ENCODE measurements at places on chromosomes 3 and 15.

DNA sequence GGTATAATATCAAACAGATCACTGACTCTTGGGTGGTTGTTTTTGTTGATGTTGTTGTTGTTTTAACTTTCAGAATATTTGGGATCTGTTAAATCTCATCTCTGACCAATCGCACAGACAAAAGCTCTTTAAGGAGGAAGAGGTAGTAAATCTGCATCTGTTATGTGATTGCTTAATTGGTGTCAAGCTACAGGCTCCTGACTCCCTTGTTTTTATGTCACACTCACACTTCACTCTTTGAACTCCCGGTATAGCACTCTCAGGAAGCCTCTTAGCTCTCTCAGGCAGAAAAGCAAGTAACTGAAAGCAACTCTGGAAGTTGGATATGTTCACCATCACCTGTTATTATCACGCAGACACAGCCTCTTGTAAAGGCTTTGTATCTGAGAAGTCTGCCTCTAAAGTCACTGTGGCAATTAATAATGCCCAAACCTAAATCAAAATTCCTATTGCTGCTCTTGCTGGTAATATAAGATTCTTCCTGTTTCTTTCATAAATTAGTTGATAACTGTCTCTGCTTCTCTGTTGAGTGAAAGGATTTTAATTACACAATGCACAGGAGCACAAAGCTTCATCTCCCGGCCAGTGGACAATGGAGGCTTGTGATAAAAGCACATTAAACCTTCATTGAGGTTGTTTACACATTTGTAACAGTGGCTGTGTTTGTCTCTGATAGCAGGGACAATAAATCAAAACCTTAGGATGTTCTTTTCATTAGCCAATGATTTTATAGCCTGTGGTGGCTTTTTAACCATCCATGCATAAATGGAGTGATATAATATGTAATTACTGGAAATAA lies 576.7 kb downstream of the MFSD1 start:
- no peak for DNase-seq

DNA sequence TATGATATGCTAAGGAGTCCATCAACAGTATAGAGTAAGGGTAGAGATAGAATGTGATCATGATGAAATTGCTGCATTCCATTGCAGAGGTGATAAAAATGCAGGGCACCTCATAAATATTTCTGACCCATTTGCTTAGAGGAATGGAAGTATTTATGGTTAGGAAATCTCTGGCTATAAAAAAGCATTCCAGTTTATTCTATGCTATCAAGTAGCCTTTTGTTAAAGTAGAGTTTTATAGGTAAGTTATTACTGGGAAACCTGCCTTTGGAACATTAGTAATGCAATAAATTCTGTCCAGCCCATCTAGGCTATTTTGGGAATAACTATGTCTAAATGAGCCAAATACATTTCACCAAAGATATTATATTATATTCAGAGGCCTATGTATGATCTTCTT lies 19.8 kb upstream of the STRIT1 start:
- no peak for DNase-seq

DNA sequence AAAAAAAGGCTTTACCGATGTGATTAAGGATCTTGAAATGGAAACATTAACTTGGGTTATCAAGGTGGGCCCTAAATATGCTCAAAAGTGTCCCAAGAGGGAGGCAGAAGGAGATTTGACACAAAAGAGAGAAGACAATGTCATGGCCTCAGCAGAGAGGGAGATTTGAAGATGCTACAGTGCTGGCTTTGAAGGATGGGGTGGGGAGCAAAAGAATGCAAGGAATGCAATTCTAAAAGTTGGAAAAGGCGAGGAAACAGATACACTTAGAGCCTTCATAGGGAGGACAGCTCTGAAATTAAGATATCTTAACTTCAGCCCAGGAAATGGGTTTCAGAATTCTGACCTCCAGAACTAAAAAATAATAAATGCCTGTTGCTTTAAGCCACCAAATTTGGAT lies 314.5 kb upstream of the CCDC54 start:
- no peak for DNase-seq

DNA sequence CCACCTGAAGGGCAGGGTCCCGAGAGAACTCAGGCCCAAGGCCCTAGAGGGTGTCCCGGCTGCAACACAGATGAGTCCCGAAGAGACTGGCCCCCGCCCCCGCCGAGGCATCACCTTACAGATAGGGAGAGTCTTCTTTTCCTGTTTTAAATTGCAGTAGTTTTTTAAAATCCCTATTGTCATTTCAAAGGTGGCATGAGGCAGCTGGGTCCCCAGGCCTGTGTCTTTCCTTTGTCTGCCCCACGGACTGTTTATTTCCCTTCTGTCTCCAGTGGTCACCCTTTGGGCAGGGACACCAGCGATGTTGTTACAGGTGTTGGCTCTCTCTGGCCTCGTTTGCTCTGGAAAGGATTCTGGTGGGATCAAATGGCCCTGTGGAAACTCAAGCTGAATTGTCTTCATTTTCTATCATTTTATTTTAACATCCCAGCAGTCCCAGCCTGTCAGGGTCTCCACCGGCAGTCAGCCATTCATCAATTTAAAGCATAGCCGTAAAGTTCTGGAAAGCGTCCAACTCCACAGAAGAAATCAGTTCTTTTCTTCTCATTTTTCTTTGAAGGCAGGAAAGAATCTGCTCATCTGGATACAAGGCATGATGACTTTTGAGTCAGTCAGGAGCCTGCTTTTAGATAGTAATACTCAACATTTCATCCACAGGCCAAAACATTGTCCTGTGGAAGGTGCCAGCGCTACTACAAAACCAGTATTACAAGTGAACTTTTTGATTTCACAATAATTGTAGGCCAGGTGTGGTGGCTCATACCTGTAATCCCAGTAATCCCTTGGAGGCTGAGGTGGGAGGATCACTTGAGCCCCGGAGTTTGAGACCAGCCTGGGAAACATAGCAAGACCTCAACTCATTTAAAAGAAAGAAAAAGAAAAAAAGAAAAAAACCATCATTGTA lies 96.2 kb downstream of the HES1 start:
- DNase-seq = no peak

- no peak for DNase-seq
Observed at GRCh38 chr3:110495201-110495927, 576.3 kb upstream of the NECTIN3 start.

DNA sequence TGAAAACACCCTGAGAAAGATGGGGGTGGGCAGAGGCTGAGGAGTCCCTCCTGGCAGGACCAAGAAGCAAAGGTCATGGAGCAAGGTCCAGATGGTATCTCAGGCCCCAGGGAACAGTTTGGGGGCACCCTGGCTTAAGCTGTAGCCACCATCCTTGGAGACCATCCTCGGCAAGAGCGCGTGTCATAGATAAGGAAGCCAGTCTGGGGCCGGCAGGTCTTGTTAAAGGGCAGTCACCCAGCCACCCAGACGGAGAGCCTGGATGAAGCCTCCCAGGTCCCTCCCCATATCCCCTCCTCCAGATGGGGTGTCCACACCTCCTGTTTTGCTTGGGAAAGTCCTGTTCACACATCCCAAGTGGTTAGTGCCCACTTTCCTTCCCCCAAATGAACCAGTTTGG lies 191.1 kb downstream of the KLF13 start:
- no peak for DNase-seq

GRCh38 chr3:5275529-5275928 lies 88.0 kb downstream of the EDEM1 start:
- no peak for DNase-seq

GRCh38 chr3:104909721-104910120 lies 457.0 kb upstream of the ALCAM start:
- no peak for DNase-seq

- DNase-seq = no peak
Observed at GRCh38 chr3:187041362-187042307, 97.7 kb downstream of the RPL39L start.

- no peak for DNase-seq
Observed at GRCh38 chr3:60490992-60491391, 760.3 kb downstream of the FHIT start.

GRCh38 chr3:12436514-12437220 lies 47.6 kb upstream of the TSEN2 start:
- DNase-seq = no peak

- DNase-seq = no peak
Observed at GRCh38 chr3:174162550-174162949, 696.6 kb upstream of the NAALADL2 start.
